ENCODE measurements at places on chromosomes 13 and 19.
A peak's percentile ranks its signal among the peaks of the same experiment; 100 is the strongest.

DNA sequence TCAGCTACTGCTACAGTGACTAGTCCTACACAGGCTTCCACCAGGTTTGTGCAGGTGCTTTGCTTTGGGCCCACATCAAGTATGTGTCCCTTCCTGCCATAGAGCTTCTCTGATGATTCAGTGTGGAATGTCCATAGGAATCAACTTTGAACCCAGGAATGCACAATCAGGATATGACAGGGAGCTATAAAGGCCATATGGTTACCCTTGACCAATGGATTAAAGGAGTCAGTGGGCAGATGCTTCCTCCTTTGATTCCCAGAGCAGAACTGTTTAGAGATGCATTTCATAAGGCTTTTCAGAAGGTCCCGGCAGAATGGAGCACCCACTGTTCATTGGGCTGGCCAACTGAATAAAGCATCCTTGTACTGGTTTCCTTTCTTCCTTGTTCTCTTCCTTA lies 145.2 kb upstream of the WASF3 start:
- DNase-seq, result no peak

DNA sequence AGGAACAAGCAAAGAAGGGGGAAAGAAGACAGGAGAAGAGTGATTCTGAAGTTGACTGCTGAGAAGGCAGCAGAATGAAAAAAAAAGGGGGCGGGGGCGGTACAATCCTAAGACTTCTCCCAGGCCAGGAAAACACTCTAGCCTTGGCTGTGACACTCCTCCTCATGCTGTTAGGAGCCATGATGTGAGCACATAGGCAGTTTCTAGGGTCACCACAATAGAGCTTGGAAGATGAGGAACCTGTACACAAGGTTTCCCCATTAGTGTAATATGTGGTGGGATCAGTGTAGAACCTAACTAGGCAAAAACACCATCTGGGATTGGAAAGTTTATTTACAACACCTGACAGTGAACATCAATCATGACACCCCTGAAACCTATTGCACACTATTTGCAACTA lies 86.9 kb downstream of the FOXO1 start:
- no peak for DNase-seq

GRCh38 chr19:19661675-19662251 lies 1.7 kb downstream of the ATP13A1 start:
- peak; percentile 24 for DNase-seq

- no peak for DNase-seq
Measured at GRCh38 chr13:34216256-34216655, 398.3 kb downstream of the RFC3 start.

GRCh38 chr19:42198676-42199439 lies 18.6 kb downstream of the DEDD2 start:
- DNase-seq, result no peak

GRCh38 chr19:57719424-57719823 lies 8.0 kb downstream of the ZNF671 start:
- no peak for DNase-seq

- DNase-seq, result no peak
Measured at GRCh38 chr13:47008318-47008717, 111.5 kb upstream of the HTR2A start.

GRCh38 chr19:55086730-55087541 lies 11.3 kb downstream of the EPS8L1 start:
- no peak for DNase-seq

- no peak for DNase-seq
Measured at GRCh38 chr13:46374710-46375109, 12.3 kb downstream of the RUBCNL start.

DNA sequence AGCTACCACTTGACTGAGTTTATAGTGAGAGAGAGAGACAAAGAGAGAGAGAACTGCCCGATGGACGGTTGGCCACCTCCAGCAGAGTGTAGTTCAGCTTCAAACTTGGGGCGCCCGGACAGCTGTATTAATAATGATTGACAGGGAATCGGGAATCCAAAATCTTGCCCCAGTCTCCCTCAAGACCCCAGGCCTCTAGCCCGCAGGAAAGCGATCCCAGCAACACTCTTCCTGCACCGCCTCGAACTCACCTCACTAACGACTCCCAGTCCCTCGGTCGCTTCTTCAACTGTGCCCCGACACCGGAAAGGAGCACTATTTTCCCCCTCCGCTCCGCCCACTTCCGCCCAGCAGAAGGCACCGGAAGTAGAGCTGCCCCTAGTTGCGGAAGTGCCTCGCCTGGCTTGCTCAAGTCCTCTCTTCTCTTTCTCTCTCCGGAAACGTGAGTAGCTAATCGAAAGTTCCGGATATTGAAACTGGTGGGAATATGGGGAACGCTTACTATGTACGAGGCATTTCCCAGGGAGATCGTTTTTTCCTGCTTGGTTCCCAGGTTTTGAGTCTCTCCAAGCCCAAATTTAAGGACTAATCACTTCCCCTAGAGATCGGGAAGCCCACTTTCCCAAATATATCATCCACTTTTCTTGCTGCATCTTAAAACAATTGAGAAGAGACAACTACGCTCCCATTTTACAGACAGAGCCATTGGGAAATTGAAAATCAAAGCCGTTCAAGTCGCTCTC lies at the start of gene NOSIP:
TSS of gene NOSIP (minus strand) at position 293 of the 743 bp plus-strand sequence. CDS start 19,865 bp downstream, outside the sequence.
- DNase-seq, result peak; percentile 97

DNA sequence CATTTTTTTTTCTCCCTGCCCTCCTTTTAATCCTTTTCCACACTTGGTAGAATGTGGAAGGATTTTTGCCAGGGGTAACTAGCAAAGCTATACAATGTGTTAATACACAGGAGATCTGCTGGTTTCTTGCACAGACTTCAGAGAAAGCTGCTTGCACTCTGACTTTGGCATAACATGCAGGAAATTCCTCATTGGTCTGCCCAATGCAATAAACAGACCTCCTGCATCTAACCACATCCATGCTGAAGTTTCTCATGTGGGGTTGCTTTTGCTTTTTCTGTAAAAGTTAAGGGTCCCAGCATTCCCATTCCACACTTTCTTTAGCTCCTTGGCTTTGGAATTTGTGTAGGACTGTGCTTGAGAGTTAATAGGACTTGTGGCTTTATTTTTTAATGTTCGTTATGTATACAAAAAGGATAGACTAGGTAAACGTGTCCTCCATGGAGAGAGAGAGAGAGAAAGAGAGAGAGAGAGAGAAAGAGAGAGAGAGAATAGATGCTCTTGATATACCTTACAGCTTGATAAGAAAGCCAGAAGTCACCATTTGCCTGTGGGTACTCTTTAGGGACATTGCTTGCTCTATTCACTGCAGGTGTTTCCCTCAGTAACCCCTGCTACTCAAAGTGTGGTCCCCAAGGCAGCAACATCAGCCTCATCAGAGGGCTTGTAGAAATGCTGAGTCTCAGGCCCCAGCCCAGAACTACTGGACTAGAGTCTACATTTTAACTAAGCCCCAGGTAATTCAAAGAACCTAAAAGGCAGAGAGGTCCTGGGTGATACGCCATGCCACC lies 170.5 kb downstream of the SHISA2 start:
- no peak for DNase-seq

- DNase-seq, result no peak
Measured at GRCh38 chr13:47146136-47146535, 249.3 kb upstream of the HTR2A start.

DNA sequence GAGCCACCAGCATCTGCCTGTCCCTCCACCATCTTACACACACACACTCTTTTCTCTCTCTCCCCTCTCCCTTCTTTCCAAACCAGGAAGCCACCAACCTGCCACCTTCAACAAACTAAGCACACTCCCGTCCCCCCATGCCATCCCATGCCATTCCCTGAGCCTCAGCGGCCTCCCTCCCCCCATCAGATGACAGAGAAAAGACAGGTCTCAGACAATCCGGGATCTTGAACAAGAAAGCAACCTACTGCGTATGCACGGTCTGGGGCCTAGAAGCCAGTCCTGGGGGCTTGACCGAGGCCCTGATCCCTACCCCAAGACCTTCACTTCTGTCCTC lies 19.4 kb downstream of the AKT2 start:
- no peak for DNase-seq

DNA sequence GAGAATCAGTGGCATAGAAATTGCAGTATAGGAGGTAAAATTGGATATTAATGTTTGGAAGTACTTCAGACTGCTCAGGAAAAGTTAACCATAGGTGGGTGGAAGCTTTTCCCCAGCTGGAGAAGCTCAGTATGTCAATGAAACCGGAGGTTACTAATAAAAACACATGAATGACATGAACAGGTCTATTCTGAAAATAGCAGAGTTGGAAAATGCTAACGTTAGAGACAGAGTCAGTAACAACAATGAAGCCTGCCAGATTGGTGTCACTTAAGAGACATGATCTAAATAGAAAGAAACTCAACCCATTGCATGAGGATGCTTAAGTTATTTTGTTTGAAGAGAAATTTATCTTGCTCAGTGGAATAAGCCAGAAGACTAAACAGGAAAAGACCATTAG lies 364.5 kb downstream of the DNAJC15 start:
- no peak for DNase-seq

- DNase-seq, result peak; percentile 96
Measured at GRCh38 chr19:18290302-18291018, 9.0 kb upstream of the JUND start.

- DNase-seq, result no peak
Measured at GRCh38 chr13:25701304-25701703, 329.5 kb downstream of the ATP8A2 start.

DNA sequence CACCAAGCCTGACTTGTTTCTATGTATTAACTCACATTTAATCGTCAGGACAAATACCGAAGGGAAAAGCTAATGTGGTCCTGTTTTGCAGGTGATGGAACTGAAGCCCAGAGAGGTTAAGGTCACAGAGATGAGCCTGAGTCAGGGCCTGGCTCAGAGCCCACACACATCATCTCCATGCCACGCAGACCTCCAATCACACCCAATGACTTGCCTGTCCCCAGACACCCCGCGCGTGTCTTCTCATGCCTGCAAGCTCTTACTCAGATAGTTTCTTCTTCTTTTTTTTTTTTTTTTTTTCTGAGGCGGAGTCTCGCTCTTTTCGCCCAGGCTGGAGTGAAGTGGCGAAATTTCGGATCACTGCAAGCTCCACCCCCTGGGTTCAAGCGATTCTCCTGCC lies 16.4 kb downstream of the SIX5 start:
- DNase-seq, result no peak

GRCh38 chr19:8150178-8150865 lies 930 bp upstream of the FBN3 start:
- DNase-seq, result no peak

GRCh38 chr13:26480246-26480855 lies 77.1 kb upstream of the WASF3 start:
- DNase-seq, result no peak

DNA sequence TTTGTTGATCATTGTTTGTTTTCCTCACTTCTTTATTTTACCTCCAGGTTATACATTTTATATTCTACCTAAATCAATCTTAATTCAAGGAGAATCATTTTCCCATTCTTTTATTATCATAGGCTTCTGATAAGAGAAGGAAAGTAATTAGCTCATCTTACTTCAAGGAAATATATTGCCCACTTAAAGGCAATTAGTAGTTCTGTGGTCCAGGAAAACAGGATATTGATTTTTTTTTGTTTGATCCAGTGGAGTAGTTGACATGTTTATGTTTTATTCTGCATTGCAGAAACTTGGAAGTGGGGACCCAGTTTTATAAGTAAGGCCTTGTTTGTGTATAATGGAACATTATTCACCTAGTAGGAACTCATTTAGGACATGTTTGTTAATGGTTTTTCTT lies 390.6 kb downstream of the NDFIP2 start:
- no peak for DNase-seq

DNA sequence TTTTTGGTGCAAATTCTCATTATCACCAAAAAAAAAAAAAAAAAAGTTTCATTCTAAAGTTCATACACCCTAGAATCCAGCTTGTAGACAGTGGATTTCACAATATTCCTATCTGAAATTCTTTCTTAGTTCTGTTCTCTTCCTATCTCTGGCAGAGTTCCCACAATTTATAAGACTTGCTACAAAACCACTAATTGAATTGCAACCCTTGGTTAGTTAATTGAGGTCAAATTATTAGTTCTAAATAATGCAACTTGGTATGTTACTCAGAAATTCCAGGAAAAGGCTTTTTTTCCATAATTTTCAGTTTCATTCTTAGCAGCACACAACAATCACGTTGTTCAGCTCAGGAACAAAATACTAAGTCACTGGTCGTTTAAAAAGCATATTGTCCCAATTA lies 58.5 kb downstream of the SPATA13 start:
- DNase-seq, result no peak

- no peak for DNase-seq
Measured at GRCh38 chr13:99150575-99151361, 49.9 kb upstream of the UBAC2 start.

DNA sequence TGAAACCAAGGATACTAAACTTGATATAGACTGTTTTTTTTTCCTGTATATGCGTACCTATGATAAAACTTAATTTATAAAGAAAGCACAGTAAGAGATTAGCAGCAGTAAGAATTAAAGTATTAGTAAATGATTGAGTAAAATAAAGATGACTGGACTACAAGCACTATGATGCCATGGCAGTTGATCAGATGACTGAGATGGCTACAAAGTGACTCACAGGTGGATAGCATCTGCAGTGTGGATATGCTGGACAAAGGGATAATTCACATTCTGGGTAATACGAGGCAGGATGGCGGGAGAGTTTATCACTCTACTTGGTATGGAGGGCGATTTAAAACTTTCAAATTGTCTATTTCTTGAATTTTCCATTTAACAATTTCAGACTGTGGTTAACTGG lies 11.8 kb downstream of the HTR2A start:
- DNase-seq, result no peak

DNA sequence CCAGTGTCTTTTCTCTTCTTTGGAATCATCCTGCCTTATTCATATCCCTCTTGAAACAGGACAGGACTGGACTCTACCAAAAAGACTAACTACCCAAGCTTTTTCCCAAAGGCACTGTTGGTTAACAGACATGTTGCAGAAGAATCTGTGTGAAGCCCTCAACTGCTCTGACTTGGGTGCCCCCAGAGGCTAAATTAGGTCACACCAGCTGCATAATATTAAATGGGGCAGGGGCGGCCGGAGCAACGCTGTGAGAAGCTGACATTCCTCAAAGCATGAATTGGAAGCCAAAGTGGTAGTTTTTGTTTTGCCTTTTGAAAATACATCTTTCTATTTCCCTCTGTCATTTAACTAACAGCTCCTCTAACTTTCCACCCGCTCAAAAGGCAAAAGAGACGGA lies 185.9 kb downstream of the LHFPL6 start:
- no peak for DNase-seq

DNA sequence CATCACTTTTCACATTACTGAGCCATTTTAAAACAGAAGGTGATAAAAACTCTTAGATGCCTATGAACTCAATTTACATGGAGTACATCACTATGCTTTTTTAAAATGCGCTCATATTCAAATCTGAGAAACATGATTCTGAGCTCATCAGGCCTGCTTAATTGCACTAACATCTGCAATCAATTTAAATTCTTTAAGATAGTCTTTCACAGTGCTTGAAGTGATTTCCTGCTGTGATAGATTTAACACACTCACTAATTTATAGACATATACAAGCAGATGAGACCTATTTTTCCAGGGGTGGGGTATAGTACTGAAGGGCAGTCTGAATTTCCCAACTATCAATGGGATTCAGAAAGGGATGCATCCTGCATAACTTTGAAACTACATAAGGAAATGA lies 82.9 kb downstream of the DIAPH3 start:
- no peak for DNase-seq

GRCh38 chr19:4455719-4456475 lies 1.7 kb downstream of the UBXN6 start:
- no peak for DNase-seq

Data from stimulated activated effector memory CD8-positive, alpha-beta T cell treated with anti-CD3 and anti-CD28 coated beads, Interleukin-12 subunit alpha, Interleukin-12 subunit beta, amount 100 ng/mL, for 72 hours (primary cell).